Stimulated activated CD8-positive, alpha-beta memory T cell treated with anti-CD3 and anti-CD28 coated beads, Interleukin-2, amount 100 ng/mL, for 1 hour (primary cell): ENCODE measurements at places on chromosomes 5 and 9.

DNA sequence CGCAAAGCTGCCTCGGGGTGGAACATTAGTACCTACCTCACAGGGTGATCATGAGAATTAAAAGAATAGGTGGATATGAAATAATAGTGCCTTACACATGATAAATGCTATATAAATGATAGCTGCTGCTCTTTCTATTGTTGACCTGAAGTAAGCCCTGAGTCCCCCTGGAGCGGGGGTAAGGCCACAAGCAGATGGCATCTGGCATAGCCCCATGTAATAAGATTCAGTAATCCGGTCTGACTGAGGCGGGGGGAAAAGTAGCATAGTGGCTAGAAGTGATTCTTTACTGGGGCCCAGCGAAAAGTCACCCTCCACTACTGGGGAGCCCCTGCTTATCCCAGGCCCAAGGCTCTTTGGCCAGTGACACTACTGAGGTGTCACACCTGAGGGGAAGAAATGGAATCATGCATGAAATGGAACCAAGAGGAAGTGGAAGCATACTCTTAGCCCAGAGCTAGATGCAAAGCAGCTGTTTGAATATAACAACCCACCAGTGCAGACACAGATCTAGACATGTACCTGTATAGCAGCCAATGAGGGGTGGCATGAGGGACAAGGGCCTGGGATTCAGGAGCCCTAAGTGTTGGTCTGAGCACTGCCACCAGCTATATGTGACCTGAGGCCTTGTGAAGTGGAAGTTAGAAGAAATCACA lies 16.1 kb upstream of the FGFR4 start:
- no peak for DNase-seq

- DNase-seq: no peak
Measured at GRCh38 chr5:53116597-53116996, 7.0 kb upstream of the MOCS2 start.

- peak; percentile 93 for DNase-seq
Measured at GRCh38 chr5:6713274-6714225, at the start of gene TENT4A. Gene TENT4A, plus strand, starts transcription at chr5:6713432. Its CDS starts 552 bp downstream, at chr5:6713984.

DNA sequence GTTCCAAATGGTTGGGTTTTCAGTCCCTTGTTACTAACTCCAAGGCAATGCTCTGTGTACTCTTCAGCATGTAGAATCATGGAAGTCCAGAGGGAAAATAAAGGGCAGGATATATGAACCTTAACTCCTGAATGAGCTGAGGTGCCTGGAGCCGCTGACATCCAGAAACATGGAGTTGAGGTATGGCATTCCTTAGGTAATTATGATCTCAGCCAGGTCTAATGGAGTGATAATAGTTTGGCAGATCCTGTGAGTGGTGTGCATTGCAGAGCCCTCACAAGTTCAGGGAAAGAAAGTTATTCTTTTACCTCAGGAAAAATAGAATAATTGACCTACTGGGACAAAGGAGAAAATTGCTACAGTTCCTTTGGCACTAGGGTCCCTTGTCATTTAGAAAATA lies 369.1 kb downstream of the ZNF608 start:
- no peak for DNase-seq

DNA sequence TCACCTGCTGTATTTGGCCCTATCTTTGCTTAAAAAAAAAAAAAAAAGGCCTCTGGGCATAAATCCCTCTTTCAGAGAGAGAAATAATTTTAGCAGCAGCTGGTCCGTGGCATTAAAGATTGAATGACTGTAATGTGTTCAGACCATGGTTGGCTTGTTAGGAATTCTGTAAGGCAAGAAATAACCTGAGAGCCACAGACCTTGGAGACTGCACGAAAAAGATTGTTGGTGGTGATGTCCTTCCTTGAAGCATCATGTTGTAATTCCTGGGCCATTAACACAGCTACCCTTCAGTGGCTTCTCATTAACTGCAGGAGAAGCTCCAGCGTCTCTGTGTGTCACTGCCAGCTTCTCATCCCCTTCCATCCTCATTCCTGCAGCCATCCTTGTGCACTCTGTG lies 79.0 kb downstream of the SGCD start:
- no peak for DNase-seq

DNA sequence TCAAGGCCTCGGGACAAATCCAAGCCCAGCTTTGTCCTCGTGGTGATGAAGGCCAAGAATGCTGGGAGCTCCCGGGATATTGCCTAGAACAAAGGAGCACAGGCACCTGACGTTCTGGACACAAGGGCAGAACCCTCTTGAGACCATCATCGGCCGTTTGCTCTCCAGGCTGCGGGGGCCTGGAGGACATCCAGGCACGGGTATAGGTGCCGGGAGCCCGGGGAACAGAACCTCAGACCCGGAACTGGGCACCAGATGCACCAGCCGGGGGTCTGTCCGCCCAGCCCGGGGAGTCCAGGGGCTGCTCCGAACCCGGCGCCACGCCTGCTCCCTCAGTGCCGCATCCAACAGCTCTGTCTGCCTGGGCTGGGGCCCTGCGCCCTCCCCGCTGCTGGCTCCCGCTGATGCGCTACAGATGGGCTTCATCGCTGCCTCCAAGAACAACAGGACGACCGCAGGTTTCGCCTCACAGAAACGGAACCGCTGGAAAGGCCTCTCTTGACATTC lies 88.0 kb downstream of the ADAMTS2 start:
- DNase-seq: no peak

DNA sequence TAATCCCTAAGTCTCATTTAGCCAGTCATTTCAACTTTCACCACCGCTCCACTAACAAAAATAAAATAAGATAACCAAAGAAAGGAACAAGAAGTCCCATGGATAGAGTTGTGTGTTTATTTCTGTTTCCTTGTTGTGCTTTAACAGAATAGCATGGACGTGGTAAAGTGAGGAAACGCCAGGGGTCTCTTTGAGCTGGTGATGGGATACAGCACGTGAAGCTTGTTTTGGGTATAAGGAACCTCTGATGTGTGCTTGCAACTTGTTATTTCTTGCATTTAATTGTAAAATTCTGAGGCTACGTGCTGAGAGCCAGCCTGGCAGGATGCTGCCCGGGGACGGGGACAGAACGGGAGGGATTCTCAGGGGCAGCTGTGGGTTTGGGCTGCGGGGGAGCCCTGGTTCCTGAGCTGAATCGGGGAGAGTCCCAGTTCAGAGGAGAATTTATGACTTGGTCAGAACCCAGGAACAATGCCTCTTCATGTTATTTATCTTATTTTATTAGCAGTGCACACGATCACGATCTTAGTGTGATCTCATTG lies 63.4 kb downstream of the ANKRD33B start:
- no peak for DNase-seq

- no peak for DNase-seq
Measured at GRCh38 chr9:17852108-17852507, 273.2 kb downstream of the SH3GL2 start.

DNA sequence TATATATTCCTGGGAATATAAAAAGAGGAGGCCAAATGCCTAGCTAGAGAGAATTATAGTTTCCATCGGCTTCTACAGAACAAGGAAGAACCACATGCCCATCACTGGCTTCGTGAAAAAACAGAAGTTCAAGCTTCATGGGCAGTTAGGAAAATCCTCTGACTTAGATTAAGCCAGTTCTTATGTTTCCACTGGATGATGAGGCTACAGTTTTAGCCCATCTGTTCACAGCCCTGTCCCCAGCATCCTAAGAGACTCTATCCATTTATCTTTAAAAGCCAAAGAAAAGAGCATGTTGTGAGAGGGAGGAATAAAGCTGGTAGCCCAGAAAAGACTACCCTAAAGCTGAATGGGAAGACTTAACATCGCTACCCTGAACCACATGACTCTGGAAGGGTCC lies 285.5 kb upstream of the WWC1 start:
- no peak for DNase-seq

GRCh38 chr5:143235423-143235822 lies 168.1 kb downstream of the NR3C1 start:
- no peak for DNase-seq

DNA sequence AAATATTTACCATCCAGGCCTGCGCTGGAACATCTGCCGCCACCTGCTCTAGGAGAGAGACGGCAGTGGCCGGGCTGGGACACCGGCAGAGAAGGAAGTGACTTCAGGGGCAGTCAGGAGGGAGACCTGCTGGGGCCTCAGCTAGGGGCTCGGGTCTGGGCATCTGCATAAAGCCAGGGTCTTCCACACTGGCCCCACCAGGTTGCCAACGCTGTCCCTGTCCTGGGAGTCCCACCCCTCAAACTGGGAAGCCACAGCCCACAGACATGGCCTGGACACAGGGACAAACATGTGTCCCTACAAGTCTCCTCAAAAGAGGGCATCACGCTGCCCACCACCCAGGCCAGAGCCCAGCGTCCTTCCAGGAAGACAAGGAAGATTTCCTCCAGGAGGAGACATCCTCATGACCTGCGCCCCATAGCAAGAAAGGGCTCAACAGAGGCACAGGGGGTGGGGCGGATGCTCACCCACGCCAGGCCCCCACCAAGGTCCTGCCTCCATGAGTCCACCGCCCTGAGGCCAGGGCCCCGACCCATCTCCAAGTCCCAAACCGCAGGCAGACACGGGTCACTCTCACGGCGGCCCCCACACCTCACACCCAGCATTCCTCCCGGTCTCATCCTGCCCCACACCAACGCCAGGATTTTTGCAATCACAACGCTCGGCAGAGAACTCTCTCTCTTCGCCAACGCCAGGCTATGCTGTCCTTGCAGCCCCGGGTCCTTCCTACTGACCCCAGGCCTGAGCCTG lies 9.0 kb downstream of the VAV2 start:
- no peak for DNase-seq

DNA sequence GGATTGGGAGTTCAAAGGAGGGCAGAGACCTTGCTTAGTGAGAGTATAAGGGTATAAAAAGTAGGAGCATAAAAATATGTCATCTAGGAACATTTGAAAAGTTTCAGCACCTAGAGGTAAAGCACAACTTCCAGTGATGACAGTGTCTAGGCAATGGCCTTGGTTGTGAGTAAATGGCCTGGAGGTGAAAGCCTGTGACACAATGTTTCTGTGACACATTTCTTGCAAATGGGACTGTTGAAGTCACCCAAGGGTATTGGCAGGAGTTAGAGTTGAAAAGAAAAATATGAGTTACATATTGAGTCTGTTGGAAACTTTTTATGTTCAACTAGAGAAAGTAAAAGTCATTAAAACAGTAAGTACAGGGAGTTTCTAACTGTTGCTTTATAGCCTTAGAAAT lies 14.8 kb downstream of the C5orf47 start:
- no peak for DNase-seq

DNA sequence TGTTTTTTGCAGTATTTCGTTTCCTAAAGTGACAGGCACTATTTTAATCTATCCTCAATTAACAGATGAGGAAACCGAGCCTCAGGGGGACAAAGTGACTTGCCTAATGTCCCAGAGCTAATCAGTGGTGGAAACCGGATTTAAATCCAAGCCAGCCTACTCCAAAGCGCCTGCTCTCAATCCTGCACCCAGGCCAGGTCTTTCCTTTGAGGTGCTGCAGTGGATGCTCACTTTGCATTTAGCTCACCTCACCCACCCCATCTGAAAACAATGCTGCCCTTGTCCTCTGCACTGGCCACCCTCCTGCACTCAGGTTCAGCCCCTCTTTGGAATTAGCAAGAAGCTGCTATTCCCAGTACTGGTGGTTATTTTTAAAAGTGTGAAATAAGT lies 16.0 kb downstream of the ANGPTL2 start:
- no peak for DNase-seq

- DNase-seq: peak; percentile 94
Measured at GRCh38 chr9:114397848-114398605, 10.2 kb upstream of the AKNA start.

- DNase-seq: no peak
Measured at GRCh38 chr9:98972716-98973115, 29.0 kb downstream of the COL15A1 start.

- no peak for DNase-seq
Measured at GRCh38 chr5:14849516-14850294, 21.9 kb downstream of the ANKH start.

DNA sequence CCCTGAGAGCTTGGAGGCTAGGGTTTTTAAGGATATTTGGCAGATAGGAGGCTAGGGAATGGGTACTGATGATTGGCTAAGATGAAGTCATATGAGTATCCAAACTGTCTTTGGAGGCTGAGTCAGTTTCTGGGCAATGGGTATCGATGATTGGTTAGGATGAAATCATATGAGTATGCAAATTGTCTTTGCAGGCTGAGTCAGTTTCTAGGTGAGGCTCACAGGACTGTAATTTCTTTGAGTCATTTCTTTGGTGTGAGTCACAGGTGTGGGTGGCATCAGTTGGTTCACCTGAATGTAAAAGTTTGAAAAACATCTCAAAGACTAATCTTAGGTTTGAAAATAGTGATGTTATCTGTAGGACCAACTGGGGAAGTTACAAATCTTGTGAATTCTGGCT lies 1068.0 kb downstream of the NR2F1-AS1 start:
- DNase-seq: no peak

DNA sequence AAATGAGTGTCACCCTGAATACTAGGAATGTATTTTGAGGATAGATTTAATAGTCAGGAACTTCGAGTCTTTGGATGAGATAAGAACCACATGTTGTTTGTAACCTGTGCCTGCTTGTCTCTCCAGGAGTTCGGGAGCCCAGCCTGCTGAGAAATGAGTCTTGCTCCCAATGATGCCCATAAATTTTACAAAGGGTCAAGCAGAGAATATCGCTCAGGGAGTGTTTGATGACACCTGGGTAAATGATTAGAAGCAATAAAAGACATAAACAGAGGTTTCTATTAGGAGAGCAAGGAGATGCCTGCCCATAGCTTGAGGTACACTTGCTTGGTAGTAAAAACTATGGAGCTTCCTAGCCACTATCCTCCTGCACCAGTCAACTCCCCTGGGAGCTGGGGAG lies 46.9 kb upstream of the KLF4 start:
- DNase-seq: no peak

- DNase-seq: no peak
Measured at GRCh38 chr5:145345511-145346287, 489.4 kb downstream of the PRELID2 start.

DNA sequence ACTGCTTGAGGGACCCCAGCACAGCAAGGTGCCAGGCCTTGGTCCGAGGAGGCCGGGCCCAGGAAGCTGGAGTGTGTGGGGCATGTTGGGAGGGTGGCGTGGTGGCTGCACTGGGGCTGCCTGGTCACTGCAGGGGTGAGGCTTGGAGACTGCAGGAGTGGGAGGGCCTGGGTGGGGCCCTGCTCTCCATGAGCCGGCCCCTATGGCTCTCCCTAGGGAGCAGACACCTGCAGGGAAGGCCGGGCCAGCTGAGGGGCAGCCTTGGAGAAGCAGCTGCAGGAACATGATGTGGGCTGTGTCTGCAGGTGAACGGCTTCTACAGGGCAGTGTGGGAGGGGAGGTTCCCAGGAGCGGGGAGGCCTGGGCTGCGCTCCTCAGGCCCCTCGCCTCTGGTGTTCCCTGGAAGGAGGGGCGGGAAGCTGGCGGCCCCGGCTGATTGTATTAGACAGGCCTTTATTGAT lies 41.7 kb upstream of the TMEM250 start:
- DNase-seq: no peak

DNA sequence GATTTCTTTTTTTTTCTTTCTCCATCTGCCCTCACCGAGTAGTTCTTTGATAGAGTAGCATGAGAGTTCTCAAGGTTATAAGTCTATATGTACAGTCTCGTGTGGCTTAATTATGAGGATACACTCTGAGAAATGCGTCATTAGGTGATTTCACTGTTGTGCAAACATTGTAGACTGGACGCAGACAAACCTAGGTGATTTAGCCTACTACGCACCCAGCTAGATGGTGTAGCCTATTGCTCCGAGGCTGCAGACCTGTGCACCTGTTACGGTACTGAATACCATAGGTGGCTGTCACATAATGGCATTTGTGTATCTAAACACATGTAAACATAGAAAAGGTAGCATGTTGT lies 26.9 kb upstream of the CORO2A start:
- DNase-seq: no peak
